ENCODE measurements at places on chromosomes 1 and 21.

DNA sequence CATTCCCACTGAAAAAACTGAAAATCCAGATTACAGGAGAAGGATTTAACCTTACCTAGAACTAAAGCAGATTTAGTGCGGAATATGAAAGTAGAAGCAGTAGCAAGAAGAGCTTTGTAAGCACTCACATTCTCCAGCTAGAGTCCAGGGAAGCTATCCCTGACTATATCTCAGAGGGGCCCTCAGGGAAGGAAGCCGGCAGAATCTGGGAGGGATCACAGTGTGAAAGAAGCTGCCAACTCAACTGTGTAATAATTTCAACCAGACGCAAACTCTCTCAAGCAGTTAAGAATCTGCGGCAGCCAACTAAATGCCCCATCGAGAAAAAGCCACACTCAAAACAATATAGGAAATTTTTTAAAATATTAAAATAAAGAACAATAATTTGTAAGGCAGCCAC lies 163.8 kb downstream of the EIF4G3 start:
- no peak for DNase-seq

DNA sequence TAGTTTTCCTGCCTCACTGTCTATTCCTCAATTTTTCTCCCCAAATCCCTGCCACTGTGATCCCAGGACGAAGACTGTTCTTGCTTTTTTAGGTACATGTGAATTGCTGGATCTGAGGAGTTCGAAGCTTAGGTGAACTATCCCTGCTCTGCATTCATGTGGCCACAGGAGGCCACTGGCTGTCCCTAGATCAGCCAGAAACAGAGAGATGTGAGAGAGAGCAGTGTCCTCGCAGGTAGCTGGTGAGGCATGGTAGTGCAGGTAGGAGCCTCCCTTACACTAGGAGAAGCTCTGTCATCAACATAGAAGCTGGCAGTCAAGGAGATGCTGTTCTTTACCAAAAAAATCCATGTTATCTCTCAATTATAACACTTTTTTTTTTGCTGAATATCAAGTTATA lies 71.5 kb downstream of the USP24 start:
- DNase-seq, result peak; percentile 16

- DNase-seq, result no peak
Observed at GRCh38 chr1:4736254-4736653, 81.8 kb downstream of the AJAP1 start.

DNA sequence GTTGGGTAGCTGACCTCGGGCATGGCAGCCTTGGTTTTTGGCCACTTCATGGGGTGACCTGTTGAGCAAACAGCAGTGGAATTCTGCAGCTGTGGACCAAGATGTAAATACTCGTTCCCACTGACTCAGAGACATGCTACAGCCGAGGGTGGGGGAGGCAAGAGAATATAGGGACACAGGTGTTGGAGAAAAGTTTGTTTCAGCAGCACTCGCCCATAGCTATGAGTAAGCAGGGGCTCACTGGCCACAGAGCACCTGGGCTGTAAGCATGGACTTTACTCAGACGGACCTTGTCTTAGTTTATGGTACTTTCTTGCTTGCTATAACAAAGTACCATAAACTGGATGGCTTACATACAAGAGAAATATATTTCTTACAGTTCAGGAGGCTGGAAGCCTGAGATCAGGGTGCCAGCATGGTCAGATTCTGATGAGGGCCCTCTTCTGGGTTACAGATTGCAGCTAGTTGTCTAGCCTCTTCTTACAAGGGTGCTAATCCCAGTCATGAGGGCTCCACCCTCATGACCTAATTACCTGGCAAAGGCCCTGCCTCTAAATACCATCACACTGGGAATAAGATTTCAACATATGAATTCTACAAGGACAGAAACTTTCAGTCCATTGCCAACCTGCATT lies 437.2 kb upstream of the DAB1 start:
- DNase-seq, result no peak

- DNase-seq, result no peak
Observed at GRCh38 chr1:115156826-115157468, 67.6 kb upstream of the TSPAN2 start.

DNA sequence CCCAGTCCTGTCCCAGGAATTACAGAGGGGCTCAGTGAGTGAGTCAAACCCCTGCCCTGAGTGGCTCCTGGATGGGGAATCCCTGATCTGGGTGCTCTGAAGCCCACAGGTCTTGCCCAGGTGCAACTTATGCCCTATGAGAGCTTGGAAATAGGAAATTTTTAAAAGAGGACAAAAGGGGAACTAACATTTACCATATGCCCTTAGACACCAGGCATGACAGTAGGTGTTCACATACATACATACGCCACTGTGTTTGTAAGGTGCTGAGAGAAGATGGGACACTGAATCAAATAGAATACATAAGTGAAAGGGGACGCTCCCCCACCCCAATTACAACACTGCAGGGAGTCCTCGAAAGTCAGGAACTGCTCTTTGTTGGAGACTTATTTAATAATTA lies 1.4 kb downstream of the CFAP45 start:
- DNase-seq, result no peak

DNA sequence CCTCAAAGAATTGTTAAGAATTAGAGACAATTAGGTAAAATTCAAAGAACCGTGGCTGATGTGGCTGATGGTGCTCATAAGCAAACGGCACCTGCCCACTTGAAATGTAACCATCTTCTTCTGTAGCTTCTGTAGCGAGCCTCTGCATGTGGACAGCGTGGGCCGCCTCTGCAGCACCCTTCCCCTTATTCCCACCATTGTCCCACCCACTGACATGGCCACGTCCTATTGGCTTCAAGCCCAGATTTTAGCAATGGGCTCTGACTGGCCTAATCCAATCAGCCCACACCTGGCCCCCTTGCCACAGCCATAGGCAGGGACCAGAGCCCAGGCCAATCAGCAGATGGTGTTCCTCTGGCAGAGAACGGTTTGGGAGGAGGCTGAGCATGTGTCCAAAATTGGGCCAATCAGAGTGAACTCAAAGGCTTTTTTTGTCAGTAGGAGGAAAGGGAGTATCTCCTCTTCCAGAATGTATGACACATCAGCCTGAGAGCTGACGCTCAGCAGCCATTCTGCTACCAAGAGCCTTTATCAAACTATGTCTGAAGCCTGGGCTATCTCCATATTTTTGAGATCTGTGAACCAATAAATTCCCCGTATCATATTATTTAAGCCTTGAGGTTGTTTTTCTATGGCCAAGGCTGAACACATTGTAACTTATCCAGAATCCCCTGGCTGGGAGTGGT lies 518.5 kb downstream of the SMYD3 start:
- DNase-seq, result no peak

GRCh38 chr1:172040466-172040865 lies 199.2 kb downstream of the DNM3 start:
- no peak for DNase-seq

GRCh38 chr1:231357831-231358354 lies 19.8 kb downstream of the SPRTN start:
- DNase-seq, result peak; percentile 28

DNA sequence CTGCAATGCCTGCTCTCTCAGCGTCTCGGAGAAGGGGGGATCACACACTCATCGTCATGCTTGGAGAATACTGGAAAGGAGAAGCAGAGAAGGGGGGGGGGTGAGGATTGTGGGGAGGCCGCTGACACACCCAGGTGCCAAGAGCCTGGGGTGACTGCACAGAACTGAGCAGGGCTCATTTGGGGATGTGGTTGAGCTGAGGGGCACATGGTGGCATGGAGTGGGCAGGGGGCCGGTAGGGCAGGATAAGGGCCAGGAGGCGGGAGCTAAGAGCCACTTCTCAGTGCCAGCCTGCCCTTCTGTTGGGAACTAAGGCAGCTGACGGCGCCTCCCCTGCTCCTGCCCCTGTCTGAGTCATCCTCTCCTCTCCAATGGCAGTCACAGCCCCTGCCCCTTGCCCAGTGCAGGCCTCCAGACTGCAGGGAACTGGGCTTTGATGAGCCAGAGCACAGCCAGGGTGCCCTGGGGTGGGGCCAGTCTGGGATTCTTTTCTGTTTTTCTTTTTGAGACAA lies 27.2 kb downstream of the MRPL37 start:
- DNase-seq, result no peak

GRCh38 chr1:233102341-233102740 lies 151.9 kb downstream of the NTPCR start:
- DNase-seq, result no peak

GRCh38 chr1:94160811-94161210 lies 39.9 kb upstream of the ABCA4 start:
- DNase-seq, result no peak

DNA sequence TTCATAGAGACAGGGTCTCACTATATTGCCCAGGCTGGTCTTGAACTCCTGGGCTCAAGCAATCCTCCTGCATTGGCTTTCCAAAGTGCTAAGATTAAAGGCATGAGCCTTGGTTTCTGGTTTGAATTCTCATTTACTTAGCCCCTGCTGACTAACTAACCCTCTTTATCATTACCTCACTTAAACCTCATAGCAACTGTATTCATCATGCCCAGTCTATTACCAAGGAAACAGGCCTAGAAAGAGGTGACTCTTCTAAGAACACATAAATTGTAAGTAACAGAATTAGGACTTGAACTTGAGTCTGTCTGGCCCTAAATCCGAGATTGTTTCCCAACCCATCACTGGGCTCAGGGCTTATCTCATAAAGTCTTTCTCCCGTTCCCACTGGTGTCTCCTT lies 44.2 kb downstream of the TMEM53 start:
- no peak for DNase-seq

GRCh38 chr1:162456323-162456722 lies 41.3 kb upstream of the UHMK1 start:
- DNase-seq, result no peak

- DNase-seq, result no peak
Observed at GRCh38 chr1:186943891-186944686, 115.3 kb downstream of the PLA2G4A start.

DNA sequence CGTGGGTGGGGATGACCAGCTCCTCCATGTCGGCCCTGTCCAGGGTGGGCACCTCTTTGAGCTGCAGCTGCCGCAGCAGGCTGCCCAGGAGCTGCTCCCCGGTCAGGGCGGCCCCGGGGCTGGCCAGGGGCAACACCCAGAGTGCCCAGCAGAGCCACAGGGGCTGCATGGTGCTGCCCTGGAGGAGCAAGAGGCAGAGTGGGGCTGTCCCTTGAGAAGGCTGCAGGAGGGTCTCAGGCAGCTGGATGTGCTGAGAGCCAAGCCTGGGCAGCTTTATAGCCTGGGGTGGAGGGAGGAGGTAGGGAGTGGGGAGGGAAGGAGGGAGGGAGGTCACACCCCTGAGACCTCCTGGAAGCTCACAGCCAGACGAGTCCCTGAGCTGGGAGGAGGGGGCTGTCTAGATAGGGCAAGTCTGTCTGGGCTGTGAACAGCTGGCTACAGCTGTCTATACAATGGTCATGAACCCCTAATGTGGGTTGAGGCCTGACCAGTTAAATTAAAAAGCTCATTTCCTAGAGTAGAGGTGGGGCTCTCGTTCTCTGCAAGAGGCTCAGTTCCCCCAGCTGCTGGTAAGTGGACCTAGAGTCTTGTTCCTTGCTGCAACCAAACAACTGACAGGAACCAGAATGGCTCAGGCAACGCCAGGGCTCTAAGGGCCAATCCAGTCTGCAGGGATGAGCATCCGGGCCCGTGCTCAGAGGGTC lies at the start of gene LEFTY1:
Gene LEFTY1 (minus strand): TSS at position 249 of the 704 bp plus-strand sequence. CDS start 80 bp downstream, at position 169.
- no peak for DNase-seq

DNA sequence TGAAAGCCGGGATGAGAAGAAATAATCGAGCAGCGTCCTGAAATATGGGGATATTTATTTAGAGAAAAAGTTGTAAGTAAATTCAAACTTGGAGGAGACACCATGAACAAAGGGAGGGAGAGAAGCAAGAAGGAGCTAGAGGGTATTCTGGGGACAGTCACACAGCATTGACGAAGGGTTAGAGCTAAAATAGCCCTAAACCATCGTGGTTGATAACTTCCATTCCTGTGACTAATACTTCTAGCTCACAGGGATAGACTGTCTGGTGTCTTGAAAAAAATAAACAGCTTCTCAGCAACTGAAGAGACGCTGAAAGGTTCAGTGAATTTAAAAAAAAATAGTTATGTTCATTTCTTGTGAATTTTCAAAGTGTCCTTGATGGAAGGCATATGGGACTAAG lies 86.7 kb downstream of the LRRC53 start:
- DNase-seq, result no peak

DNA sequence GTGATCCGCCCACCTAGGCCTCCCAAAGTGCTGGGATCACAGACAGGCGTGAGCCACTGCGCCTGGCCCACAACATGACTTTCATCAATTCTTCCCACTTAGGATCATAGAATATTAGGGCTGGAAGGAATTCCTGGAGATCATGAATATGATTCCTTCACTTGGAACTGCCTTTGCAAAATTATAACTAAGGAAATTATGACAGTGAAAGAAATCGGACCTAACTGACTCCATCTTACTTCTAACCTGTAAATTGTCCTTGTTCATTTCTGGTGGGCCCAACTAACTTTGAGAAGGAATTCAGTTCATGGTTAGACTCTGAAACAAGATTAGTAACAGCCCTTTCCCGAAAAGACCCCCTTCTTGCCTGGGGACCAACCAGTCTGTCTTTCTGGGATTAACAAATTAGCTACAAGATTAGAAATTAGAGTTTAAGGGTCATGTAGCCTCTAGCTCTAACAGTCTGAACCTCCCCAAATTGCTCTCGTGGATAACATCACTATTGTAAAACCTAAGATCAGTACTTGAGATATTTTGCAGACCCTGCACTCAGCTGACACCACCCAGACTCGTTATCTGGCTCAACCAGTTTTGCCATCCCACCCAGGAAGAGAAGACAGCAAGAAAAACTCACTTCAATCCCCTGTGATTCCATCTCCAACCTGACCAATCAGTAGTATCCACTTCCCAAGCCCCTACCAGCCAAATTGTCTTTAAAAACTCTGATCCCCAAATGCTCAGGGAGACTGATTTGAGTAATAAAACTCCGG lies 14.7 kb downstream of the ZBTB8OS start:
- no peak for DNase-seq

- no peak for DNase-seq
Observed at GRCh38 chr1:150876119-150876454, 312 bp downstream of the ARNT start.

DNA sequence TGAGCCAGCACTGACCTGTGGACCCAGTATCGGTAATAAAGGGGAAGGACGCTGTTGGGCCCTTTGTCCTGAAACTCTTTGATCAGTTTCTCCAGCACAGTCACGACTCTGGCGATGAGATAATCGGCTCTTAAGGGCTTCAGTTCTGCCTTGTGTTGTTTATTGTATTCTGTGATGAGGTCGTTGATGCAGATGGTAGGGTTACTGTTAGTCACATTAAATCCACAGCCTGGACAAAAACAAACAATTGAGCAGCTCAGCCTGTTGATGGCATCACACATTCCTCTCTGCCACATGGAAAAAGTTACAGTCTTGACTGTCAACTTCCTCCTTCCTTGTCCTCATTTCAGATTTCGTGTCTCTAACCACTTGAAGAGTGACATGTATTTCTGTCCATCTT lies 57.6 kb downstream of the SIM2 start:
- DNase-seq, result no peak

- no peak for DNase-seq
Observed at GRCh38 chr1:53540604-53541262, 81.5 kb downstream of the DMRTB1 start.

- DNase-seq, result no peak
Observed at GRCh38 chr1:214538496-214538895, 12.9 kb downstream of the PTPN14 start.

DNA sequence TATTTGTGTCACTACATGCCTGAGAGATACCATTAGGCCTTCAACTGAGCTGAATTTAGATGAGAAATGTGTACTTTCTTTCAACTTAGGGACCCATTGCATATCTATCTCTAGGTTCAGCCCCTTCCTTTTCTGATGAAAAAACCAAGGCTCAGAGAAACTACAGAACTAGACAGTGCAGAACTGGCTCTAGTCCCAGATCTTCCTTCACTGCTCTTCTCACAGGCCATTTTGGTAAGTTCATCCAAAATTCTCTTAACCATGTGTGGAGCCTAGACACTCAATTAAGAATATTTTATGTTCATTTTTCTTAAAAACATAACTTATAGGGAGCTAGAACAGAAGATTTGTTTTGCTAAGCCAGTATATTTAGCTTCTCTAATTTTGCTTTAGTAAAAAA lies 128.9 kb downstream of the ASTN1 start:
- DNase-seq, result no peak
